ENCODE measurements at places on chromosomes 11 and 22. TPM values are rescaled to one million over a fixed set of nuclear protein-coding genes. Genes with fewer than 3 reads are reported as not detected.

RAB39A gene
- total RNA-seq: 0.29 TPM

LYVE1 gene
- total RNA-seq: not detected

PYGM gene
- total RNA-seq: 1.6 TPM

GTSE1 gene
- total RNA-seq: 39.9 TPM

BTG4 gene
- not detected for total RNA-seq

TRIM66 gene
- 24.2 TPM for total RNA-seq

PHF21B gene
- not detected for total RNA-seq
